ENCODE measurements at places on chromosomes 5 and 9.

DNA sequence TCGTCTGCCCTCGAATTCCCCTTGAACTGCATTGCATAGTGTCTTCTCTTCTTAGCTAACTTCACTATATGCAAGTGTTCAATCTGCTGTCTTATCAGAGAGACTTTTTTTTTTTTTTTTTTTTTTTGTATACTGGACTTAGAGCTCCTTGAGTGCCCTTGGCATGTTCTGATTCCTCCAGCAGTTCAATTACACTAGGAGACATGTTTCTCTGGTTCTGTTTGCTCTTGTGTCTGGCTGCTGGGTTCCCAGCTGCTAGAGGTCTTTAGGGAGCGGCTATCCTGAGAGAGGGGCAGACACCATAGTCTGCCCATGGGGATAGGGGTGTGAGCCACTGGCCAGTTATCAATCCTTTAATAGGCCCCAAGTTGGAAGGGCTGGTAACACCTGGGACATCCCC lies 13.1 kb downstream of the OR2S2 start:
- DNase-seq: no peak

DNA sequence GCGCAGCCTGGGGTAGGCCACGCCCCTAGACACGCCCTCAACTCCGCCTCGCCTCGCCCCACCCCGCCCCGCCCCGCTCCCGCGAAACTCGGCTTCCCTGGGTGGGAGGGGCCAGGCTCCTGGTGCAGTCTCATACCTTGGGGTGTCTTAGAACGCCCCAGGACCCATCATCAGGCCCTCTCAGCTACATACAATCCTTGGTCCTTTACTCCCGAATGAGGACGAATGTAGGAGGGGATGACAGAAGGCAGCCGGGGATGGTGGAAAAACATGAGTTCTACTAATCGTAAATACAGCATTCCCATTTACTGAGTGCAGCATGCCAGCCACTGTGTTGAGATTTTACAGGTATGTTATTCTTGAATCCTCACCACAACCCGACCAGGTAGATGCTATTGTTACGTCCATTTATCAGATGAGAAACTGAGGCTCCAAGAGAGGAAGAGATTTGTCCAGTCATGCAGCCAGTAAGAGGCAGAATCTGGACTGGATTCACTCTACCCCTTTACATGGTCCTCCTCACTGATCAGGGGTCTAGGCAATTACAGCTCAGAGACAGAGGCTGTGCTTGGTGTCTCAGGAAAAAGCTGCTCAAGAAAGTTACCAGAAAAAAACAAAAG lies 6.8 kb downstream of the SH2D3C start:
- no peak for DNase-seq

DNA sequence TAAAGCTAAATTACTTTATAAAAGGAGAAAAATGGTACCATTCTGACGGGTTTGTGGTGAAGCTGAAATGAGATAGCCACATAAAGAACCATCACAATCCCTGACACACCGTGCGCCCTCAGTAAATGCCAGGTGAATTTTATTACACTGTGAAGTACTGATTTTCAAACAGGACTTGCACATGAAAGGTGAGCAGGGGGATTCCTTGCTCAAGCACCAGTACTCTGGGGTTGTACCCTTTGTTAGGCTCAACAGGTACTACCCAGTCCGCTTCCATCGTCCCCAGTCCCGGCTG lies 419 bp upstream of the RABGAP1 start:
- no peak for DNase-seq

DNA sequence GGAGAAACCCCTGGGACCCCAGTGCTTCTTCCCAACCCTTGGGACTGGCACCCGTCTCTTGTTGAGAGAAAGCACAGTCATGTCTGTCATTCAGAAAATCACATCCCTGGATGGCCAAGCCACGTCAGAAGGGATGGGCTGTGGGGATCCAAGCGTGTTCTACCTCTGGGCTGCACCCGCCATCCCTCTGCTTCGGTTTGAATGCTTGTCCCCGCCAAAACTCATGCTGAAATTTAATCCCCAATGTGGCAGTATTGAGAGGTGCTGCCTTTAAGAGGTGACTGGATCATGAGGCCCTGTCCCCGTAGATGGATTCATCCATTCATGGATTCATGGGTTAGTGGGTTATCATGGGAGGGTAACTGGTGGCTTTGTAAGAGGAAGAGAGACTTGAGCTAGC lies 27.0 kb downstream of the CEL start:
- DNase-seq: no peak

- no peak for DNase-seq
Measured at GRCh38 chr5:148482196-148482595, 98.4 kb downstream of the FBXO38 start.

- no peak for DNase-seq
Measured at GRCh38 chr9:134636149-134636507, 5.5 kb upstream of the COL5A1 start.

- no peak for DNase-seq
Measured at GRCh38 chr5:125786021-125786420, 637.2 kb upstream of the GRAMD2B start.

GRCh38 chr5:137206030-137206715 lies 293.0 kb downstream of the SPOCK1 start:
- no peak for DNase-seq

GRCh38 chr5:82019342-82020138 lies 47.7 kb downstream of the ATG10 start:
- no peak for DNase-seq

DNA sequence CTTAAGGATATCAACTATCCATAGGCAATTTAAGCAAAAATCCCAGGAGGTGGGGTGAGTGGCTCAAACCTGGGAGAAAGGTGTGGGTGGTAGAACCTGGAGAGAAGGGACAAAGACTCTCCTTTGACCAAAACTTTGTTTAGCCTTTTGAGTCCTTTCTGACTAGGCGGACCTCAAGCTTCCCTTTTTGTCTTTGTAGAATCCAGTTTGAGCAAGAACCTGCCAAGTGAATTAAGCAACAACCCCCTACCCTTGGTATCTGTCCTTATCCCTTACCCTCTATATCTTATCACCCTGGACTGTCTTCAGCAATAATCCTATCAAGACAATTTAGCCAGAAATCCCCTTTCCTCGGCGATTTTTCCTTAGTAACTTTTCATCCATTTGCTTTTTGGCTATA lies 53.5 kb upstream of the SLC28A3 start:
- DNase-seq: no peak

DNA sequence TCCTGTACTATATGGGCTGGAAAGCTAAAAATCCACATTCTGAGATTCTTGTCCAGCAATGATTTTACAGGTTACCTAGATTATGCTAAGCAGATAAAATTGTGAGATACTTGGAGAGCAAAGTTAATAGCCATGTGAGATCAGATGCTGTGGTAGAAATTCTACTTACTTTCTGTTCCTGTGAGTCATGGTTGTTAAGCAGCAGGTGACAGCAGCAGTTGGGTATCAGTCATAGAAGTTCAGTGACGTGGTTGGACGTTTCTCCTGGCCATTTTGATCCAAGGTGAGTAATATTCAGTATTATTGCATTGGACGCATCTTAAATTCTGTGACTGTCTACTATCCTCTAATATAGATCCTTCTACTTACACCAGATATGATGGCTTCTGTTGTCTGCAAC lies 524.5 kb downstream of the TMEM38B start:
- no peak for DNase-seq

DNA sequence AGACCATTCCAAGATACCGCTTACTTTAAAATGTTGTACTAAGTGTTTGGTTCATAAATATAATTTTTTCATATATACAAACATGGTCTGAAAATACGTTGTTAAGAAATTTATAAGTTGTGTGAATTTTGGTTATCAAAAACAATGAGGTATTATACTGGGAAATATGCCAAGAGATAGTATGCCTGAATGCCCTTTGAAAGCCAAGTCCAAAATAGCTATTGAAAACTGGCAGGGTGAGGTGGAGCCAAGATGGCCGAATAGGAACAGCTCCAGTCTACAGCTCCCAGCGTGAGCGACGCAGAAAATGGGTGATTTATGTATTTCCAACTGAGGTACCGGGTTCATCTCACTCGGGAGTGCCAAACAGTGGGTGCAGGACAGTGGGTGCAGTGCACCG lies 533.5 kb downstream of the ZNF608 start:
- no peak for DNase-seq

- DNase-seq: no peak
Measured at GRCh38 chr5:176547802-176548201, 1.3 kb upstream of the CDHR2 start.

DNA sequence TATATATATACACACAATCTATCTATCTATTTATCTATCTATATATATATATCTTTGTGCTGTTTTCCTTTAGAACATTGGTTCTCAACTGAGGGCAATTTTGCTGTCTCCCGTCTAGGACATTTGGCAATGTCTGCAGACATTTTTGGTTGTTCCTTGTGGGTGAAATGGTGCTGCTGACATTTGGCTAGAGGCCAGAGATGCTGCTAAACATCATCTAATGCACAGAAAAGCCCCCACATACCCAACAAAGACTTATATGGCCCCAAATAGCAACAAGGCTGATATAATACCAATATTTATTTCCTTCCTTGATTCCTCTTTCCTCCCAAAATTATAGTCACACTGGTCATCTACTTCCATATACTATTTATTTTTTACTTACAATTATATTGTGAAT lies 197.5 kb downstream of the TRPM3 start:
- DNase-seq: no peak

GRCh38 chr5:63959177-63959982 lies 2.9 kb downstream of the HTR1A start:
- DNase-seq: no peak

- DNase-seq: no peak
Measured at GRCh38 chr9:130303613-130304055, 38.1 kb downstream of the HMCN2 start.

- no peak for DNase-seq
Measured at GRCh38 chr5:167843881-167844572, 447.4 kb upstream of the WWC1 start.

GRCh38 chr5:152136321-152136720 lies 211.7 kb upstream of the GLRA1 start:
- DNase-seq: no peak

GRCh38 chr5:135491552-135492318 lies 39.6 kb upstream of the TIFAB start:
- DNase-seq: no peak

DNA sequence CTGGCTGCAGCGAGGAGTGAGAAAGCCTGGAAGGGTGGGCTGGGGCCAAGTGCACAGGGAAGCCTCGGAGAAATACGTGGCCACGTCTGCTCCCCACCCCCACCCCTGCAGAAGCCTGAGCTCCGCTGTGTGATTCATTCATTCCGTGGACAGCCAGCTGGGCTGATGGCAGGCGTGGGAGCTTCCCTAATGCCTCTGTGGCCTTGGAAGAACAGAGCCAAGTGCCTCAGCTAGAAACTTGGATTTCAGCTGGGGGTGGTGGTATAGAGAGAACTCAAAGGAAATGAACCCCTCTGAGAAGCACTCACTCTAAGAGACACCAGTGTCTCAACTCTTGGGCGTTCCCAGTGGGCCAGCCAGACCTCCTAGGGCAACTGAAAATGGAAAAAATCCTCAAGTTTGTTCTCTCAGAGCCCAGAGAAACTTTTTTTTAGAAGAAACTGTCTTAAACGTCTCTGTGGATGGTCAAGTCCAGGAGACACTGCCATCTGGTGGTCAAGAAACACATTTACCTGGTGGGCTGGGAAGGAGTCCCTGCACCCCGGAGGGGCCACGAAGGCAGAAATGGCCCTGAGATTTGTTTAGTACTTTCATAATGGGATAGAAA lies 18.0 kb downstream of the ATOX1 start:
- peak; percentile 88 for DNase-seq

GRCh38 chr5:16690243-16690852 lies 73.6 kb upstream of the RETREG1 start:
- DNase-seq: no peak

DNA sequence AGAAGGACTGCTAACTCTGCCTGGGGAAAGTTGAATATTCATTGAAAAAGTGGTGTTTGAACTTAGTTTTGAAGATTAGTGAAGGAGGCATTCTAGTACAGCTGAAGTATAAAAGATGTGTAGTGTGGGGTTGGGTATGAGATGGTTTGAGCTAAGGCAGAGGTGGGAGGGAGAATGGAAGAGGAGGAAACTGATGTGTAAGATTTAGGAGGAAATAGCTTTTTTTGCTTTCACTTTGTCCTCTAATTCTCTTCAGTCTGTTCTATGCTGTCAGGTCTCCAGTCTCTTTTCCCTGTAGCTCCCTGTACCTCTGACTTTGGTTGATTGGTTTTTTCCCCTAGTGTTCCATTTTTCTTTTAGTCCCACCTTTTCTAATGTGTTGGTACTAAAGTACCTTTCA lies 9.0 kb downstream of the CREBRF start:
- DNase-seq: no peak

GRCh38 chr5:179818746-179819295 lies 1.9 kb upstream of the SQSTM1 start:
- peak; percentile 96 for DNase-seq

DNA sequence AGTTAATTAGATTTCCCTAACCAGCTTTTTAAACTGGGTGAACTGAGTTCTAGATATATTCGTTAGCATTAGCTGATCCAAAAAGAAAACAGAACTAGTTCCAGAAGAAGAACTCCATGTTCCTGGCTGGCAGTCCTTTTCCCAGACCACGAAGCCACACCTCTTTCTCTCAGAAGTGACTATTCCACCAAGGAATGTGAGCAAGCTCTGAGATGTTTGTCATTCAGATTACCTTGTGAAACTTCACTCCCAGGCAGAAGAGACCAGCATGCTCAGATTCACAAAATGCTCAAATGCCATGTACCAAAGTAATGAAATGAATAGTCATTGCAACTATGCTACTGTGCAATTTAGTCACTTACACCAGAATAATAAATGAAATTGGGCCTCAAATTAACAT lies 4.4 kb upstream of the SSBP2 start:
- peak; percentile 80 for DNase-seq

GRCh38 chr9:20015427-20015931 lies 226.6 kb upstream of the SLC24A2 start:
- no peak for DNase-seq

- no peak for DNase-seq
Measured at GRCh38 chr5:176492431-176492830, 44.2 kb downstream of the FAF2 start.

- DNase-seq: no peak
Measured at GRCh38 chr5:114120166-114120565, 241.7 kb upstream of the KCNN2 start.

DNA sequence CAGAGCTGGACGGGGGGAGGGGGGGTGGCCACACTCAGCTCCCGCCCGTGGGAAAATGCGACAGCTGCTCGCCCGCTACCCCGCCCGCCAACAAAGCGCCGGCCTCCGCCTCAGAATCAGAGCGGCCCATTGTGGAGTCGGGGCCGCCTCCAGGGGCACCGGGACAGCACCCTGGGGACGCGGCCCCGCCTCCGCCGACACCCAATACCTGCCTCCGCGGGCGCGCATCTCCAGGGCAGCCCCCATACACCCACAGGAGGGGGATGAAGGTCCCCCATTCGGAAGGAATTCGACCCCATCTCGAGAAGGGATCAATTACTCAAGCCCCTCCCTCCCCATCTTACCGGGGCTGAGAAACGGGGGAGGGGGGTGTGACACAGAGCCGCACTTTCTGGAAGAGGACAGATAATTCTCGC lies 1.3 kb downstream of the NOTCH1 start:
- no peak for DNase-seq

- DNase-seq: no peak
Measured at GRCh38 chr9:70534471-70534870, 120.0 kb upstream of the KLF9 start.
